ENCODE measurements at places on chromosomes 13 and 19.
A peak's percentile ranks its signal among the peaks of the same experiment; 100 is the strongest.

GRCh38 chr19:46142294-46142693 is 5.7 kb upstream of the IGFL2 start:
- DNase-seq, result no peak

GRCh38 chr13:106533943-106534638 is 1.4 kb downstream of the EFNB2 start:
- peak; percentile 38 for DNase-seq

DNA sequence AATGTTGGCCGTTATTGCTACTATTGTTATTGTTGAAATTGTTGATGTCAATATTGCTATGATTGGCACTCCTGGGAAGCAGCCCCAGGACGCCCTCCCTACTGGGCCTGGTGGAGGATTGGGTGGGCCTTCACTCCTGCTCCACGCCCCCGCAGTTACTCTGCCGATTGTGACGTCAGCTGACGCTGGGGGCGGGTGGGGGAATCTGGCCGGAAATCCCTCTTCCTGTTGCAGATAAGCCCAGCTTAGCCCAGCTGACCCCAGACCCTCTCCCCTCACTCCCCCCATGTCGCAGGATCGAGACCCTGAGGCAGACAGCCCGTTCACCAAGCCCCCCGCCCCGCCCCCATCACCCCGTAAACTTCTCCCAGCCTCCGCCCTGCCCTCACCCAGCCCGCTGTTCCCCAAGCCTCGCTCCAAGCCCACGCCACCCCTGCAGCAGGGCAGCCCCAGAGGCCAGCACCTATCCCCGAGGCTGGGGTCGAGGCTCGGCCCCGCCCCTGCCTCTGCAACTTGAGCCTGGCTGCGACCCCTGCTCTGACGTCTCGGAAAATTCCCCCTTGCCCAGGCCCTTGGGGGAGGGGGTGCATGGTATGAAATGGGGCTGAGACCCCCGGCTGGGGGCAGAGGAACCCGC is at the start of gene ETV2:
Gene ETV2 (plus strand): TSS at position 231 of the 637 bp plus-strand sequence. CDS start 716 bp downstream, outside the sequence.
- DNase-seq, result no peak

- no peak for DNase-seq
Observed at GRCh38 chr19:38759590-38760003, 13.7 kb downstream of the LGALS7 start.
